ENCODE measurements at places on chromosomes 11 and 22. TPM values are rescaled to one million over a fixed set of nuclear protein-coding genes. Genes with fewer than 3 reads are reported as not detected.

Gene SERHL2
- total RNA-seq: 1.9 TPM

Gene NXPE1
- not detected for total RNA-seq

Gene RFPL2
- 0.32 TPM for total RNA-seq

Gene CD3E
- not detected for total RNA-seq

Gene MRGPRF
- total RNA-seq: 0.30 TPM

Gene APOA4
- total RNA-seq: not detected
